Activated naive CD4-positive, alpha-beta T cell (primary cell): ENCODE measurements at places on chromosomes 6 and 20.
A peak's percentile ranks its signal among the peaks of the same experiment; 100 is the strongest.

- DNase-seq: no peak
Measured at GRCh38 chr20:46006022-46006705, 2.5 kb upstream of the MMP9 start.

GRCh38 chr6:54719633-54720032 is 126.9 kb upstream of the FAM83B start:
- DNase-seq: no peak

- DNase-seq: no peak
Measured at GRCh38 chr20:58927490-58928061, 53.5 kb upstream of the NELFCD start.

- DNase-seq: no peak
Measured at GRCh38 chr6:52983159-52983848, 11.8 kb downstream of the GSTA4 start.

GRCh38 chr6:166104107-166104506 is 63.5 kb downstream of the TBXT start:
- no peak for DNase-seq

DNA sequence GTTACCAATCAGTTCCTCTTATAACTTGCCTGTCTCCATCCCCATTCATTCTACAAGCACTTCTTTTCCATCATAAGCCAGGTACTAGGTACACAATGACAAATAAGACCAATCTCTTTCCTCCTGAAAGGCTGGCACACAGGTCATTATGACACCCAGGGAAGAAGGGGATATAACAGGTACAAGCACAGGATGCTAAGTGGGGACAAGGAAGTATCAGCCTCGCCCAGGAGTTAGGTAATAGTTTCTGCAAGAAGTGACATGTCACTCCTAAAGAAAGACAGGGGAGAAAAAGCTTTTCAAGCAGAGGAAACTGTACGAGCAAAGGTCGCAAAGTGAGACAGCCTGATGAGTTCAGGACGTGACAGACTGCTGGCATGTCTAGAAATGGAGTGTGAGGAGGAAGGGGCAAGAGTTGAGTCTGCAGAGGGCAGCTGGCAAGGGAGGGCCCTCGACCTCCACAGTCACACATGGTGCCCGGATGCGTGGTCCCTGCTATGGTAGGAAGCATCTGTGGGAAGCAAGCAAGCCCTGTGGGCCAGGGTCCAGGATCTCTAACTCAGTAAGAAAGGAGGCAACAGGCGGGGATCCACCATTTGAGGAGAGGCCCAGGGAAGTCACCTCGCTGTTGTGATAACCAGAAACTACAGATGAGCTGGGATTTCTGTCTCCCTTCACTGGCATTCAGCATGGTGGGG is 40.4 kb downstream of the GPLD1 start:
- no peak for DNase-seq

- no peak for DNase-seq
Measured at GRCh38 chr6:122620428-122620827, 10.2 kb downstream of the PKIB start.

DNA sequence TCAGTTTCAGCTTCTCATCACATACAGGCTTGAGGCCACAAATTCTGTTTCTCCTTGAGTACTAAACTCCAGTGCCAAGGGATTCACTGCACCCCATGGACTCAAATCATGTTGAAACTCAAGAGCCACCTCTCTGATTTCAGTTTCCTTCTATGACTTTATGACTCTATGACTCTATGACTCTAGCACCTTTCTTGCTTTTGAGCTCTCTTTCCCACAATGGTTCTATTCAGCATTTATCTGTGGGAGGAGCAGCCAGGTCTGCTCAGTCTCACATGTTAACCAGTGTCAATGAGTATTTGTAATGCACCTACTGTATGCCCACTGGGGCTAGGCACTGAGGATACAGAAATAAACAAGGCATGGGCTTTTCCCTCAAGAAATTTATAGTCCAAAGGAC is 14.6 kb upstream of the SLC22A2 start:
- DNase-seq: no peak

GRCh38 chr20:53080969-53081871 is 109.1 kb downstream of the TSHZ2 start:
- no peak for DNase-seq

- no peak for DNase-seq
Measured at GRCh38 chr20:22568872-22569344, 15.5 kb downstream of the FOXA2 start.

- no peak for DNase-seq
Measured at GRCh38 chr20:54067606-54068174, 2.7 kb downstream of the BCAS1 start.

DNA sequence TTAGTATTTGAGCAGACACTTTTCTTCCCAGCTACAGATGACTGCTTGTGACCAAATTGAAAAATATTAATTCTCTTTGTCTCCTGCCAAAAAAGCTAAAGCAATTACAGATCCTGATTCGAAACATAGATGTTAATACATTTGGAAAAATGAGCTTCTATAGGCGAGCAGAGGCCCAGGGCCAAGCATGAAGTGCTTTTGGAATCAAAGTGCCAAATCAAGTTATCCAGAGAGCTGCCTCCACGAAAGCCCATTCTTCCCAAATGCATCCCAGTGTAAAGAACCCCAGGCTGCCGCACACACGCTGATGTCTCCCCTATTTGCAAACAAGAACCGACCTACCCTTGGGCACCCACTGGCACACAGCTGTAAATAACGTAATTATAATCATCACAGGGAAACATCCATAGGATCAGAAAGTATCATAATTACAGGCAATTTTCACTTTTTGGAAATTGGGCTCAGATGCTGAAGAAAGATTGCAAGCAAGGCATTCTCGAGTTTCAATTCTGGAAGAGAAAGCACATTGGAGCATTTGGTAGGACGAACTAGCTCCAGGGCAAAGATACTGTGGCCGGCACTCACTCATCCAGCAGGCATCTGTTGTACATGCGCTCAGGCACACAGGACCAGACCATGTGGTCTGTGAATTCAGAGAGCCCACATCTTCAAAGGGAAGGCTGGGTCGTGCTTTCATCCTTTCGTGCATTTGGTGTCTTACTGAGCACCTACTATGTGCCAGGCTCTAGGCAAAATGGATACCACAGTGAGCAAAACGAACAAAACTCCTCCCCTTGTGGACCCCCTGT is 45.9 kb downstream of the BMP7 start:
- no peak for DNase-seq

DNA sequence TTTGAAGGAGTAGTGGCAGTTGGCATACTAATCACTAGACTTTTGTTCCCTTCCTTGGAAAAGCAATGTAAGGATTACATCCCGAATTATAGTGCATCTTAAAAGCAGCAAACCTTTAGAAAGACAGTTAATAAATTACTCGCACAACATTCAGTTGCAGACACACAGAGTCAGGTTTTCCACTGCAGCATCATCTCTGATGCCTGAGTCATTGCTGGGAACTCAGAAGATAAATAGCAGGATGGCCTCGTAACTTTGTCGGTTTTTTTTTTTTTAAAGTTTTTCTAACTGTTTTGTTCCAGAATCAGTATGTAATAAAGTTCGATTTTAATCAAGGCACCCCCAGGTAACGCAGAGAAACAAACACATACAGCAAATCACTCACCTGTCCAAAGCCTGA is 34.3 kb downstream of the GJA10 start:
- DNase-seq: no peak

GRCh38 chr6:35469751-35470662 is 1.8 kb downstream of the RPL10A start:
- DNase-seq: no peak

DNA sequence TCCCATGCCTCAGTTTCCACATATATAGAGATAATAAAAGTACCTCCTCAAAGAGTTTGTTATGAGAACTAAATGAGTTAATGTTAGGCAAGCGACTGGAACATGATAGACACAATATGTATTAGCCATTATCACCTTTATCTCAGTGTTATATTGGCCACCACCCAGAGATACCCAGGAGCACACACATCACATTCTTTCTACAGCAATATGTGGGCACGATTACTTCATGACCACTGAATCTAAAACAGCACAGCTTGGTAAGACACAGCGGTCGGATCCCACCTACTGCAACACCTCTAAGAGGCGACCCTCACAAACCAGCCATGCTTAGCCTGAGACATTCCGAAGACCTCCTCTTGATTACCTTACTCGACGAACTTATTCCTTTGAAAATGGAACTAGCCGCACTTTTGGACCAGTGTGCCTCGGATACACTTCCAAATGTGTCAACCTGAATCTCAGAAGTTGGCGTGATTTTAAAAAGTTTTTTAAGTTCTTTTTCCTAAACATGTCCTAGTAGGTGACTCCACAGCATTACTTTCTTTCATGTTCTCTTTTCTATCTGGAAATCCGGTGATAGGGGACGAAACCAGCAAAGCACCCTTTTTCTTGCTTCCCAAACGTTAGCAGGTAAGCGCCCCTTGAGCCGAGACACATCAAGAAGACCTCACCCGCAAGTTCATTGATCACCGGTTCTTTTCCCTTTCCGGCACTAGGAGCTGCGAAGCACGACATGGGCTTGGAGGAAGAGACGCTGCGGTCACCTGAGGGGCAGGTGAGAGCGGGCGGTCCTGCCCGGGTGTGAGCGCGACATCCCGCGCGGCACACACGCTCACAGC is 923 bp downstream of the GMDS start:
- no peak for DNase-seq

DNA sequence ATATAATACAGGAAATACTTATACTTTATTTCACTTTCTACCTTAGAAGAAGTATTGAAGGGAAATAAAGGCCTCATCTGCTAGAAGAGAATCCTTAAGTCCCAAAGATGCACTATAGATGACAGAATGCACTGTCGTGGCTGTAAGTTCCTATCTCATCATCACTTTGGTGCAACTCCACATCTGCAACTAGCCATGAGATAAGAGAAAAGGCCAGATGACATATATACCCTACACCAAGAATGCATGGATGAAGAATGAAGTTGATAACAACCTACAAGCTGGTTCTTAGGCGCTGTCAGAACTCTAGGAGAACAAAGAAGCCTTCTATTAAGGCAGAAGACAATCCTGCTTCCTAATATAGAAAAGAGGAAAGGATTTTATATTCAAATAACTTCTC is 11.6 kb upstream of the PLN start:
- no peak for DNase-seq

DNA sequence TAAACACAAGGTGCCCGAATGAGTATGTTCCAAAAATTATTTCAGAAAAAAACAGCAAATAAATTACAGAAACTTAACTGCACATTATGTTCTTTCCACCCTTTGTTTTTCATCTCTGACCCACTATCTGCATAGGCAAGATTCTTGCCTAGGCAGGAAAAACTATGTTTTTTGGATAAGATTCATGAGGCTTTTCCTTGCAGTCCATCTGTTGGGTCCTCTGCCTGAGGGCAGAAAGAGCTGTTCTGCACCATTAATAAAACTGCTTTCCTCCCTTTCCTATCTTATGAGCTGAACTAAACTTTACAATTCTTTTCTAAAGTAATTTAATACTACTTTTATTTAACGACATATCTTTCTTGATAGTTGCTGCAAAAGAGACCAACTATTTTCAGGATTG is 21.1 kb downstream of the ENPP1 start:
- DNase-seq: no peak

GRCh38 chr6:158686311-158686710 is 36.5 kb downstream of the SYTL3 start:
- DNase-seq: no peak

DNA sequence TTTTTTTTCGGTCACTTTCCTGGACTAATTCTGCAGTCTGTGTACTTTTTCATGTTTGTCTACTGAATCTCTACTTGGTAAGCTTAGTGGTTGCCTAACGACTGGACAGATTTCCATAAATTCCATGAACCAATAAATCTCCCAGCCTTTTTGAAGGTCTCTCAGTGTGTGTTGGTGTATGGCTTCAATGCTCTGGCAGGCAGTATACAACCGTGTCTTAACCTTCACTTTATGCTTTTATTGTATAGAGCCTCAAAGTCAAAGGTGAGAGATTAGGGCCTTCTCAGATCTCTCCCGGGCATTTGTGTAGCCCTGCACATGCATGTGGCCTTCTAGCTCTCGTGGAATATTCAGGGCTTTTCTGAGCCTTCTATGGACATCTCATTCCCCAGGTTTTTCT is 14.3 kb upstream of the CMTR1 start:
- DNase-seq: no peak

DNA sequence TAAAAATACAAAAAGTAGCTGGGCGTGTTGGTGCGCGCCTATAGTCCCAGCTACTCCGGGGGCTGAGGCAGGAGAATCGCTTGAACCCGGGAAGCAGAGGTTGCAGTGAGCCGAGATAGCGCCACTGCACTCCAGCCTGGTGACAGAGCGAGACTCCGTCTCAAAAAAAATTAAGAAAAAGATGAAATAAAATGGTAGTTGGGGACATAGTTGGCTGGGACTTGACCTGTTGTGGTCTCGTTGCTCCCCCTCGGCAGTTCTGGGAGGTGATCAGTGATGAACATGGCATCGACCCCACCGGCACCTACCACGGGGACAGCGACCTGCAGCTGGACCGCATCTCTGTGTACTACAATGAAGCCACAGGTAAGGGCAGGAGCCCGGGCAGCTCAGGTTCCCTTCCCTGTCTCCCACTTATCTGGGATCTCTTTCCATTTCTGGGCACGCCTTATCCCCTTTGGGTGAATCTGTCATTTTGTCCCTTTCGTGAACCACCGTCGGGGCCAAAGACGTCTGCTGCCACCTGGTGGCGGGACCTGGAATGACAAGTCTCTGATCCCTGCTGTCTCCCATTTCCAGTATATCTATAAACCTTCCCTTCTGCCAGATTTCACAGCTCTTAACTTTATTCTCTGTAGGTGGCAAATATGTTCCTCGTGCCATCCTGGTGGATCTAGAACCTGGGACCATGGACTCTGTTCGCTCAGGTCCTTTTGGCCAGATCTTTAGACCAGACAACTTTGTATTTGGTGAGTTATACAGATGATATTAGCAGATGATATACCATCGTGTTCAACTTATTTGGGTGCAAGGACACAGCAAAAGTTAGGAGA is 2.3 kb downstream of the TUBB start:
- peak; percentile 84 for DNase-seq

DNA sequence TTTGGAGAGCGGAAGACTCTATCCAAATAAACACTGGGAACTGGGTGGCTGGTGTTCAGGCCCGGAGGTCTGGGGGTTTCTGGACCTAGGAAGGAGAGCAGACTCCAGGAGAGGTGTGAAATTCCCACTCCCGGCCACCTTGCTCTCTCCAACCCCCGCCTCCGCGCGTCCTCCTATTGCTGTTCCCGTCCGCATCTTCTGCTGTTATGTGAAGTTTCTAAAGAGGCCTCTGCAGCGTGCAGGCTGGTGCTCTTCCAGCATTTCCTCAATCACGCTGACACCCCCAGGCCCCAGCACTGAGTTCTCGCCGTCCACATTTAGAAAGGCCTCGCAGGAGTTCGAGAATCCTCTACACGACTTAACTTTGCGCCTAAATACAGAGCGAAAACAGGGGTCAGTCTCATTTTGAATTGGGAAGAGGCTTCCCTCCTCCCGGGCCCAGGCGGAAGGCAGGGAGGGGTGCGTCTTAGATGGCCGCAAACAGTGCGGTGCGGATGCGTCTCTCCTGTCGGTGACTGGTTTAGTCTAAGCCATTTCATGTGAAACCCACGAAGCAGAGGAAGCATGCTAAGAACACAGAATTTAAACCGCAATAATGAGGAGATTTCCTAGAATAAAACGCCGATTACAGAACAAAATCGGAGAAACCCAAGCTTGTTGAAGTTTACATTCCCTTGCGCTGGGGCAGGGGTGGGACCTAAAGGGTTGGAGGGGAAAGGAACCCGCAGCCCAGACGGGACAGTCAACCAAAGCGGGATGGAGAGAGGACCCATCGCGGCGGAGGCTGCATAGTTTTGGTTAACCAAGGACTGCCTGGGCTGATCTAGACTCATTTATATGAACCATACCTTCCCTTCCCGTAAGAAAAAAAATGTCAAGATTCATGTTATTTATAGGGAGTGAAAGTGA is 4.0 kb upstream of the FOXF2 start:
- DNase-seq: no peak
